ENCODE measurements at places on chromosomes 12 and 14.

- DNase-seq = peak; percentile 63
These were observed 75.4 kb upstream of the PWP1 start for GRCh38 chr12:107610021-107610859.

DNA sequence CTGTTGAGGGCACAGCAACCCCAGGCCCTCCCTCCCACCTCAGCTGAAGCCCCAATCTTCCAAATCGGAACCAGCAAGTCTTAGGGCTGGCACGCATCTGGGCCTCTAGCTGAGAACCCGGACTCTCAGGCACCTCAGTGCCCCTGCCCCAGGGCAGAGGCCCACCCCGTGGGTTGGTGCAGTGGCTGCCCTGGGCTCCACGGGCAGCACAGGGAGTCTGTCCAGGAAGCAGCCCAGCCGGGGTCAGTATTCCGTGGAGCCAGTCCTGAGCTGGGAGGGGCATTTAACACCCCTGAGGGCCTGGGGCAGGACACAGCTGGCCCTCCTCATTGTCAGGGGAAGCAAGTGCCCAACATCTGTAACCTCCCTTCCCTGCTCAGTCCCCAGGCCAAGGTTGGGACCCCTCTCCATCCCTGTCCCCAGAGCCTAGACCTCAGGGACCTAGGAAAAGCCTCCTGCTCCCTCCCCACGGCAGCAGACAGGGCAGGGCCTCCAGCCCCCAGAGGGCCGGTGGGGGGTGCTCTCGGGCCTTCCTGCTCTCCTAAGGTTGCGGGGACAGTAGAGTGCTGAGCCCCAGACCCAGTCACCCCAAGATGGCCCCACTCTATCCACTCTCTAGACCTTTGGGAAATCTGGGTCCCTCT, 36.5 kb downstream of the SLC6A12 start:
- no peak for DNase-seq

DNA sequence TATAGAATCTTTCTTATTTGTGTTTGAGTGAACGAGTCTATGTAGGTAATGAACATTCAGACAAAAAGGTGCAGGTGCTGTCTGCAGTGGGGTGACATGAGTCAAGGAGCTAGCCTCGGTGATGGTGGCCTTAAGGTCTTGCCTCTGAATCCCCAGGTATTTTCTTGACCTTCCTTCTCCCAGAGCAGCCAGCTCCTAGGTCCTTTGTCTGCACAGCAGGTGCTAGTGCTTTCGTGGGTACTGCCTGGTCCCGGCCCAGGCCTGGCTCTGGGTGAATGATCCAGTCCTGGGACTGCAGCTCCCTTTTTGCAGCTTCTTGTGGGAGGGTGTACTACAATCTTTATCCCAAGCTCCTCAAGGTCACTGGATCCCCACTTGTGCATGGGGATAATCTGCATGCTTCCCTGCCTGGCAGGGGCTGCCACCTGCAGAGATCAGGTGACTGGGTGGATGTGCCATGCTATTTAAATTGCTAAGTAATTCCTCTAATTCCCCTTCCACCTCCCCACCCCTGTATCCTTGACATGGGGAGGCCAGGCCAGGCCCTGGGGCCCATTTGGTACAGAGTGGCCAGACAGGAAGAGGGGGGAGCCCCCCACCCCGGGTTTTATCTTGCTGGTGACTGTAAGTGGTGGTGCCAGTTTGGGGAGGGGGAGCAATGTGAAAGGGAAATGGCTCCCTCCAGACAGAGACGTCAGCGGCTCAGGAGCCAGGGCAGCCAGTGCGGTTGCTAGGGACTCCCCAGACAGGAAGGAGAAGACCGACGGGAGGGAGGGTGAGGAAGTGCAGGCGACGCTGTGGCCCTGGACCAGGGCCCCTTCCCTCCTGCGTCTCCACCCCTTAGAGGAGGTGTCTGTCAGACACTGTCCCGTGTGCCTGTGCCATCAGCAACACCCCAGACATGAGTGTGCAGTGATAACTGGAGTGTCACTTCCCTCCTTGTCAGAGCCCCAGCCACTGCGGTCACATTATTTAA, 6.7 kb downstream of the VASH1 start:
- peak; percentile 69 for DNase-seq

- no peak for DNase-seq
These were observed 145.7 kb upstream of the LMNTD1 start for GRCh38 chr12:25698772-25699171.

GRCh38 chr12:52515927-52516831, 4.0 kb downstream of the KRT5 start:
- no peak for DNase-seq

DNA sequence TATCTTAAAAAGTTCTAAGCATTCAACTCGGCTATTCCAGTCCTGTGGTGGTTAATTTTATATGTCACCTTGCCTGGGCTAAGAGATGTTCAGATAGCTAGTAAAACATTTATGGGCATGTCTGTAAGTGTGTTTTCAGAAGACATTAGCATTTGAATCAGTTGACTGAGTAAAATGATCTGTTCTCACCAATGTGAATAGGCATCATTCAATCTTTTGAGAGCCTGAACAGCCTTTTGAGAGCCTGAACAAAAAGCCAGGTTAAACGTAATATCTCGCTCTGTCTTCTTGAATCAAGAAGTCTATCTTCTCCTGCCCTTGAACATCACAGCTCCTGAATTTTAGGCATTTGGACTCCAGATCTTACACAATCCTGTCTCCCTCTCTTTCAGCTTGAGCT, 1266.1 kb downstream of the LRFN5 start:
- DNase-seq = no peak

DNA sequence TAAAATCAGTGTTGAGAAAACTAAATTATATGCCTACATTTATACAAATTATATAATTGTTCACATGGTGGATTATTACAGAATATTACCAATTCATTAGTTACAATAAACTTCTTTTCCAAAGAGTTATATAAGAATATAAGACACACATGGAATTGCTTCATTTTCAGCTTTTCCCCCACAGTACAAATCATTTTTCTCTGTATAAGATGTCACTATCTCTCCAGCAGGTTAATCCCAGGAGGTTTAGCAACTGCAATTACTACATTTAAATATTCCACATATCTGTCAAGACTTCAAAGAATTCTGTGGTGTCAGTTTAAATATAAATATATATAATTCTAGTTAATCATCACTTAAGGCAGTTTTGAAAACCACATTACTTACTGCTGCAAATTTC, 59.6 kb upstream of the G2E3 start:
- no peak for DNase-seq

DNA sequence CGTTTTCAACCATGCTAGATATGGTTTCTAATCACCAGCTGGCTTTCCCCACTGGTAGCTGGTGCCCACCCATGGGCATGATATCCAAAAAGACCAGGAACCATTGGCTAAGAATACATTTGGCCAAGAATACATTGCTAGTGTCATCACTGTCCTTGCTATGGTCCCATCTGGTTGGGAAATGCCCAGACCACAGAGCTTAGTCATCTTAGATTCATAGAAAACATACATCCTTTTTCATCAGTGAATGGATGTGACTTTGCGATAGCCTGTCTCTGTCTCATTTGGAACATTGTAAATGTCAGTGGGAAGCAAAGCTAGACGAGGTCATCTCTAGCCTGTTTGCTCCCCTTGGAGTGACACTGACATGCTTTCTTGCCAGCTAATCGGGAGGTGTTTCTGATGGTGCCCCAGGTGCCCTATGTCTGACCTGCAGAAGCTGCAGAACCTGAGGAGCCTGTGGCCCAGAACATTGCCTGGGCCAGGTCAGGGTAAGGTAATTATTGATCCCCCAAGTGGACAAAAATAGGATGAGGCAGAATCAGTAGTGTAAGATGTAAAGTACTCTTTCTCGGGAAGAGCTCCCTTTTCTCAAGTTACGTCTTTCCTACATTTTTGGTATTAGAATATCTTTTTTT, 194.8 kb downstream of the SLC41A2 start:
- no peak for DNase-seq

DNA sequence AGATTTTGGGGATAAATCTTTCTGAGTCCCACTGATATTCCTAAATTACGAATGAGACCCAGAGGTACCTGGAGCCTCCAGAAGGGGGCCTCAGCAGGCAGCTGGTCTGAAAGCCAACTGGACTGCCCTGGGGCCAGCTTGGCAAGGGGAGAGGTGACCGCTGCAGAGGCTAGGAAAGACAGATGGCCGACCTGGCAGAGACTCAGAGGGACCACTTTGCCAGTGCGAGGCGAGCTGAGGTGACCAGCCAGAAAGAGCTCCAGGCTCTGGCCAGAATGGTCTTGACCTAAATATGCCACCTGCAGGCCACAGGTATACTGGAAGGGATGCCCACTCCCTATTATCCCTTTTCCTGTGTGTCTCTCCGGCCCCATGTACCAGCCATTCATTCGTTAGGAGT, 256.8 kb upstream of the GARIN6 start:
- DNase-seq = no peak

GRCh38 chr12:66066929-66067523, 63.5 kb downstream of the LLPH start:
- no peak for DNase-seq

DNA sequence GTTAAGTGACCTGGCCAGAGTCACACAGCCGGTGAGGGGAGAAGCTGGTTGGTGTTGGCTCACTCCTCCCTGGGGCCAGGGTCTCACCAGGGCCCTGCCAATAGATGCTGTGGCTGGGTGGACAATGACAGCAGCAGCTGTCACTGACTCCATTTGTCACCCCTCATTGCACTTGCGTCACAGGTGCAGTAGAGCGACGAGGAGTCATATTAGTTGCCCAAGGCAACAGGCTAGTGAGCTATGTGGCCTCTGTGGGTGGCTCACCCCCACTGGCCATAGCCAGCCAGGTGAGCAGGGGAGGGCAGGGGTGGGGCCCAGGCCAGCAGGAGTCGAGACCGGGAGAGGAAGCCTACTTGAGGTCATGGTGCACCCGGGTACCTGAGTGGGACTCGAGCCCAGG, 9.7 kb downstream of the SLC25A47 start:
- no peak for DNase-seq

- no peak for DNase-seq
These were observed 37.2 kb downstream of the PRKAB1 start for GRCh38 chr12:119705182-119705581.

- DNase-seq = peak; percentile 61
These were observed at the start of gene CLEC2B for GRCh38 chr12:9869307-9870161. Gene CLEC2B, minus strand, starts transcription at chr12:9869354.

DNA sequence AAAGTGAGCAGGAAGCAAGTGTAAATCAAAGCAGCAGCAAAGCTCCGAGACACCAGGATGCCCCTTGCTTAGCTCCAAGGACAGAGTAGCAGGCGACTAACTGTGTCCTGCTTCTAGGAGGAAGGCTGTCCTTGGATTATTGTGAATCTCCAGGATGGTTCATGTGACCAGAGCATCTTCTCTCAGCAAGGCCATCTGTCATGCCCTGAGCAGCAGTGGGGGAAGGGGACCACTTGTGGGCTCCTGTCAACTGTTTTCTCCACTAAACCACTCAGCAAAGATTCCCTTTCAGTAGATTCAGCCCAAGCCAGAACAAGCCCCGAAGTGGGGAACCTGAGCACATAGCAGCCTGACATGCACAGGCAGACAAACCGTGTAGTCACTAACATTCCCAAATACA, 19.4 kb downstream of the MAP3K9 start:
- no peak for DNase-seq

DNA sequence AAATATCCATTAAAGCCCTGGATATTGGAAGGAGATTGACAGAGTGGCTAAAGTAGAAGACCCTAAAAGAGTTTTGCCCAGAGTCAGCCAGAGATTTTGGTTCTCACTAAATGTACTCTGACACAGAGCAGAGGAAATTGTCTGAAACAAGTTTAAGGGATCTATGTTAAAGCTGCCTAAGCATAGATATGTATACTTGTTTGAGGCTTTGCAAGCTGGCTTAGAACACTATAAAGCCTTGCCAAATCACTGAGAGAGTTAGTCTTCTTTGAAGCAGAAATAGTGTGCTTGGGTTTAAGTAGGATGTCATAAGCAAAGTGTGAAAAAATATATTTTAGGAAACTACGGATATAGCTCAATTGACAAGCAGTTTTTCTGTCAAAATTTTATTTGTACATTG, 653.5 kb downstream of the FSCB start:
- no peak for DNase-seq

DNA sequence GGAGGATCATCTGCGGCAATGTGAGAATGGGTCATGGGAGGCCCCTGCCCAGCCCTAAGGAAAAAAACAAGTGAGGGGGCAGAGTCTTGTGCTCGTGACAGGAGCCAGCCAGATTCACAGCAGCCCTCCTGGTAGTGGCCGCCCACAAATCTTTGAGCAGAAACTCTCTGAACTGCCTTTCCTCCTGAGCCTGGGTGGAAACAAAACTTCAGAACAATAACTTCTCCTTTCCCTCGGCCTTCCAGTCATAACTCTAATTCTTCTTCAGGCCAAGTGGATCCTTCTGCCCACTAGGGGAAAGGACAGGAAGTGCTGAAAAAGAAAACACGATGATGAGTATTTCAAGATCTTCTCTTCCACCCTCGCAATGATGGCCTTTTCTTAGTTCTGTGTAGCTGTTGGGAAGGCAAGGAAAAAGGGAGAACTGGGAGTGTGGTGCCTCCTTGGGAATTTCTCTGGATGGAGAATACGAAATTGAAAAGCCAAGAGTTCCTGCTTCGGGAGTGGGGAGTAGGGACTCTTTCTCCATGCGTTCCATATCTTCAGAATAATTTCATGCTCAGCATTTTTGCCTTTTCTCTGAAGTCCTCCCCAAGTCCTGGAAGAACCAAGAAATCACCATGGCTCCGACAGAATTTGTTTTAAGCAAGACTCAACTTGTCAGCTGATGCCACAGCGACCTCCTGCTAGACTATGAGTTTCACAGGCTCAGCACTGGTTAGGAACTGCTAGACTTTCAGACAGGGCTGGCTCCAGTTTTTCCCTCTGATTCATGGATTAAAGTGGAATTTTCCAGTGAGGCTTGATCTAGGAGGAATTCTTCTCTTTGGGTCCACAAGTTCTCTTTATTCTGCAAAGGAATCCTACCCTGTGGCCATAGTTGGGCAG, 188.9 kb downstream of the CAND1 start:
- DNase-seq = no peak

- DNase-seq = no peak
These were observed 66.1 kb upstream of the CRY1 start for GRCh38 chr12:107159384-107159900.

GRCh38 chr12:64265839-64266238, 43.7 kb upstream of the KICS2 start:
- no peak for DNase-seq

GRCh38 chr14:104881369-104881979, 16.4 kb downstream of the CEP170B start:
- peak; percentile 78 for DNase-seq

GRCh38 chr12:19440019-19440858, 947 bp downstream of the AEBP2 start:
- DNase-seq = peak; percentile 85

GRCh38 chr12:8156845-8157244, at the start of gene ZNF705A:
Gene ZNF705A, plus strand, starts transcription at chr12:8157015. Its CDS starts 15,611 bp downstream, at chr12:8172626.
- peak; percentile 55 for DNase-seq

DNA sequence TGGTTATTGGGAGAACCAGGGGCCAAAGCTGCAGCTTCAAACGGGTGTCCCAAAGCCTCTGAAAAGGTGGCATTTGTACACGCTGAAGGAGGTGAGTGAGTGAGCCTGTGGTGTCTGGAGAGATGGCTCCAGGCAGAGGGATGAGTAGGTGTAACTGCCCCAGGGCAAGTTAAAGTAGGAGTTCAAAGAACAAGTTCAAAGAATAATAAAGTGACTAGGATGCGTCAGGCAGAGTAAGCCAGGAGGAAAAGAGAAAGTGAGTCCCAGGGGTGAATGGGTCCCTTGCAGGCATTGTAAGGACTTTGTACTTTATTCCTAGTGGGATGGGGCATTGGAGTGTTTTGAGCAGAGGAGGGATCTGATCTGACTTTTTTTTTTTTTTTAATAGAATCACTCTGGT, 201.4 kb upstream of the PWP1 start:
- DNase-seq = no peak

GRCh38 chr14:50785457-50786063, 45.4 kb downstream of the NIN start:
- no peak for DNase-seq

GRCh38 chr14:22800346-22800745, 14.9 kb downstream of the SLC7A7 start:
- DNase-seq = no peak

Measured in muscle of back (tissue), 13 donors.